ENCODE measurements at places on chromosomes 4 and X.

DNA sequence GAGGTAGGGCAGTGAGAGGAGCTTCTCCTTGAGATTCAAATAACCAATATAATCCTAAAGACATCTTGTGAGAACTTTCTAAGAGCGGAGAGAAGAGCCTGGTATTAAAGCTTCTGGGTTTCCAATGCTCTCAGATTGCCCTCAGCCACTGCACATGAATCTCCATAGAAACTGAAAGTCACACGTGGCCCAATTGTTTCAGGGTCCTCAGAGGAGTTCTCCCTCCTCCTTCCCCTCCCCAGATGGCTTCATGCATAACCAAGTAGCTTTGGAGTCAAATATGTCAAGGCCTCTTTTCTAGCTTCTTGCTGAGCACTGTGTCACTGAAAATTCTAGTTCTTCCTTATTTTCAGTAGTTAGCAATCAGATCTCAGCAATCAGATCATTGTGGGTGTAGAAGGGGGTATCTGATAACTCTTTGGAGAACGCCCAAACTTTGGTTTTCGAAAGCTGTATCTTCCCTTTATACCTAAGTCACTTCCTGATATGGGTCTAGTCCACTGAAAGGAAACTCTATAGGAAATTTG lies 2.2 kb downstream of the BTK start:
- DNase-seq, result no peak

- peak; percentile 30 for DNase-seq
Measured at GRCh38 chr4:76067652-76068286, 6.7 kb upstream of the ART3 start.

- no peak for DNase-seq
Measured at GRCh38 chr4:2363056-2363721, 55.3 kb downstream of the ZFYVE28 start.

DNA sequence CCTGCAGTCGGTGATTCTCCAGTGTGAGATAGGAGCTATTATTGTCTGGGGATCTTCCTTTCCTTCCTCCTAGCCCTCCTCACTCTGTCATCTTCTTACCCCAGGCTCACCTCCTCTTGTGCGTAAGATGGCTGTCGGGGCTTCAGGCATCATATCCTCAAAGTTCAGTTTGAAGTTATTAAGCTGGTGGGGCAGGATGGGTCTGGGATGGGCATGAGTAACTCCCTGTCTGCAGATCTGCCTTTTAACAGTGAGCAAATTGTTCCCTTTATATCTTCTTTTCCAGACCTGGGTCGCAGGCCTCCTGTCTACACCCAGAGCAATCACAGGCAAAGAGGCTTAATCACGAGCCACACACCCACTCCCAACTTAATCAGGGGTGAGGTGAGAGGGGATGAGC lies 900 bp upstream of the MTMR1 start:
- no peak for DNase-seq

DNA sequence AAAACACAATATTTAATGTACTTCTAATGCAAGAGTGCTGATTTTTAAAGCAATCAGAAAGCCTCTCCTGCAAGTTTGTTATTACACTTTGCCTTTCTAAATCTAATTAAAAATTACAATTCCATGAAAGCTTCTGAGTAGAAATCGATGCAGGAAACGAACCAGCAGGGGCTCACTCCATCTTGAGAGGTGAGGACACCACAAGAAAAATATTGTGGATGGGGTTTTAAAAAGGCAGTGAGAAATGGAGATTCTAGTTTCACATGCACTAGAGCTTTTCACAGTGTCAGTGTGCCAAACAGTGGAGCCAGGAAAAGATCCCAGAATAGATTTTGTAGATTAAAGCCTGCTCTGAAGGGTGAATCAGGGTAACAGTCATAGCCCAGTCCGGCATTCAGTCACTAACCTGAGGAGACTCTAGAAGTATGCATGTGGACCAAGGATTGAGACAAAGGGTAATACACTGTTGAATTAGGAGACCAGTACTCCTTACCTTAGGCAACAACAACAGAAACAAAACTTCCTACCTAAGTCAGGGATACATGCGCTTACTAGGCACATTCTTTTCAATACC lies 362.3 kb downstream of the NAF1 start:
- DNase-seq, result no peak

DNA sequence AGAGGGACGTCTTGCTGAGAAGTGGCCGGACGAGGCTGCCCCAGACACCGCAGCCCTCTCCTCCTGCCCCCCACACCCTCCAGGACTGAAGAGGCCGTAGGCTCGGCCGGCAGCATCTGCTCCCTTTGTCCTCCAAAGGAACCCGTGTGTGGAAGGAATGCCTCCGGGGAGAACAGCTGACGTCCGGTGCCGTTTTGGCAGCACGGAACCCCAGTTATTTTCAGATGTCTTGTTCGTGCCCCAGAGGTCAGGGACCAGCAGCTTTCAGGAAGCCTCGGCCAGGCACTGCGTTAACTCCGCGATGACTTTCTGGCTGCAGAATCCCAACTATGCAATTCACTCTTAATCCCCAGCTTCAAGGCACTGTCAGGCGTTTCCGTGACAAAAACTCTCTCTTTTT lies 10.9 kb upstream of the PPP2R3B start:
- DNase-seq, result no peak

DNA sequence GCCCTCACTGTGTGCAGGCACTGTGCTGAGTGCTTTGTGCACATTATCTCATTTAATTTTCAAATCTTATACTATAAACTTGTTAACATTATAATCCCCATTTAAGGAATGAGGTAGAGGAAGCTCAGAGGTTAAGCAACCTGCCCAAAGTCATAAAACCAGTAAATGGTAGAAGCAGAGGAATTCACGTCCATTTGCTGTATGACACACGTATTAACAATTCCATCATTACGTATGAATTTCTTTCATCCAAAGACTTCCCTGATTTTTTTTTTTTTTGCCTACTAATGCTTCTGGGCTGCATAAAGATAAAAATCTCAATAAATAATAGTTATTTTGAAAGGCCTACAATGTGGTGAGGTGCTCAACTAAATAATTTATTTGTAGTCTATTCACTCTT lies 64.5 kb upstream of the H2AZ1 start:
- DNase-seq, result no peak

- DNase-seq, result peak; percentile 97
Measured at GRCh38 chr4:74659576-74660411, 134.5 kb downstream of the BTC start.

DNA sequence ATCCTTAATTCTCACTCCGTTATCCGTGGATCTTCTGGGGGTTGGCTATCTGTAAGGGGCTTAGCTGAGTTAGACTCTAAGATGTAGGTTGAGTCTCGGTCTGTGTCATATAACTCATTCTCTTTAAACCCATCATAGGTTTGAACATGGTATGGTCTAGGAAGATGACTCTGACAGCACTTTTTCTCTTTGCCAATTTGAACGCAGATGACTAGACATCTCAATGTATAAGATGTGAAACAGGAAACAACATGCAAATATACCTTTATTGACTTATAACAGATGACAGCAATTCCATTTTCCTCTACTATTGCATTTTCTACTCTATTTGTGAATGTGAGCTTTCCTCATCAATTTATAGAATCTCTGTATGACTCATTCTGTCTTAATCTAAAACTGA lies 634.8 kb upstream of the MAGEB2 start:
- no peak for DNase-seq

DNA sequence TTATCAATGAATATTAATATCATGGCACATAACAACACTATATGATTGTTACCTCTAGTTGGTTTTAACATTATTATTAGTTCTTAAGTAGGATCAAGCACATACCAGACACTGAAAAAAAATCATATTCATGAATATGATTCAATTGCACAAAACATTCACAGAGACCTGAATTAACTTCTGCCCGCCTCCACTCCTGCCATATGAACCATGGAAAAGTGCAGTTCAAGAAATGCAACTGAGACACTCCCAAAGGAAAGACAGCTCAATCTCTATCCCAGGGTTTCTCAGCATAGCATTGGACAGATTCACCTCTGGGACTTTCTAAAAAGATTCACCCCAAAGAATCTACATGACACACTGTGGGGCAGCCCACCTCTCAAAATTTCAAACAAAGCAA lies 103.5 kb upstream of the KCNIP4 start:
- no peak for DNase-seq

- no peak for DNase-seq
Measured at GRCh38 chr4:38982361-38983095, 49.7 kb downstream of the TMEM156 start.

- DNase-seq, result no peak
Measured at GRCh38 chr4:61440321-61440720, 240.2 kb downstream of the ADGRL3 start.

DNA sequence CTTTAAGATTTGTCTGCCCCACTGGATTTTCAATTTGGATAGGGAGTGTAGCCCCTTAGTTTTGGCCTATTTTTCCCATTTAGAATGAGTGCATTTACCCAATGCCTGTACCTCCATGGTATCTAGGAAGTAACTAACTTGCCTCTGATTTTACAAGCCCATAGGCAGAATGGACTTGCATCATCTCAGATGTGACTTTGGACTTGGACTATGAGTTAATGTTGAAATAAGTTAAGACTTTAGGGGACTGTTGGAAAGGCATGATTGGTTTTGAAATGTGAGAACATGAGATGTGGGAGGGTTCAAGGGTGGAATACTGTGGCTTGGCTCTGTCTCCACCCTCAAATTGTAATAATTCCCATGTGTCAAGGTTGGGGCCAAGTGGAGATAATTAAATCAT lies 2480.2 kb downstream of the PCDH7 start:
- no peak for DNase-seq

- no peak for DNase-seq
Measured at GRCh38 chr4:101419336-101420135, 72.2 kb upstream of the PPP3CA start.

- DNase-seq, result no peak
Measured at GRCh38 chrX:155028877-155029291, 2.2 kb downstream of the FUNDC2 start.

DNA sequence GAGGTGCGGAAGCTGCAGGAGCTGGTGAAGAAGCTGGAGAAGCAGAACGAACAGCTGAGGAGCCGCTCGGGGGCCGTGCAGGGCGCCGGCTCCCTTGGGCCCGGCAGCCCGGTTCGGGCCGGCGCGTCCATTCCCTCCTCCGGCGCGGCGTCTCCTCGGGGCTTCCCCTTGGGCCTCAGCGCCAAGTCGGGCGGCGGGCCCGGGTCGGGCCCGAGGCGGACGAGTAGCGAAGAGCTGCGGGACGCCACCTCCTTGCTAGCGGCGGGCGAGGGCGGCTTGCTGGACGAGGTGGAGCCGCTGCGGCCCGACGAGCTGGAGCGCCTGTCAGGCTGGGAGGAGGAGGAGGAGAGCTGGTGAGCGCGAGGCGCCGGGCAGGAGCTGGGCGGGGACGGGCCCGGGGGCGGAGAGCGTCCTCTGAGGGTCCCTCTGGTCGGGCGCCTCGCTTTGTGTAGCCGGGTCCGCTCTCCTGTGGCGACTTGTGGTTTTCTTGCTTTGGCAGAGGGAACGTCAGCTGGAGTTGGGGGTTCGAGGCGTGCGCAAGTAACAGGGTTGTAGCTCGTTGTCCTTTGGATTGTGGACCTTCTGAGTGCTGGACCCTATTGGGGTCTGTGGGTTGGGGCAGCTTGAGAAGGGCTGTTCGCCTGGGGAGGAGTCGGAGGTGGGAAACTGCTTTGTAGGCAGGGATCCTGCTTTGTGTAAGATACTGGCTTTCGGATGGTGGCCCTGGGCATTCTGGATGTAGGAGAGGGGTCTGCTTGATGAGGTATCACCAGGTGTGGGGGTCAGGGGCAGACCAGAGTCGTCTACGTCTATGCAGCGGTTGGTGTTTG lies 662 bp downstream of the SLAIN2 start:
- no peak for DNase-seq

DNA sequence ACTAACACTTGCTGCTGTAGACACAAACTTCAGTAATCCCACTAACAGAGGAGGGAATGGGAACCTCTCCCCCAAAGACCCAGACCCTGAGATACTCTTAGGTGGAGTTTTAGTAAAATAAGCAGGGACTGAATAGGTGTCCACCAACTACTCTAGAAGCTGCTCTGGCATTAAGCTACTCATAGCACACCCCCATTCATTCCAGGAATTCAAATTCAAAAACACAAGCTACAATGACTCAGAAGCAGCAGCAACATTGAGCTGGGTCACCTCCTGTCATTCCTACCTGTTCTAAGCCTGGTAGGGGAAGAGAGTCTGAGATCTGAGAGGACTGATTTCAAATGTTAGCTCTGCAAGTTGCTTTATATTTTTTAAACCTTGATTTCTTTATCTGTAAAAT lies 135.4 kb upstream of the FRMPD4 start:
- DNase-seq, result no peak

GRCh38 chr4:44761306-44761705 lies 35.0 kb upstream of the GNPDA2 start:
- no peak for DNase-seq

DNA sequence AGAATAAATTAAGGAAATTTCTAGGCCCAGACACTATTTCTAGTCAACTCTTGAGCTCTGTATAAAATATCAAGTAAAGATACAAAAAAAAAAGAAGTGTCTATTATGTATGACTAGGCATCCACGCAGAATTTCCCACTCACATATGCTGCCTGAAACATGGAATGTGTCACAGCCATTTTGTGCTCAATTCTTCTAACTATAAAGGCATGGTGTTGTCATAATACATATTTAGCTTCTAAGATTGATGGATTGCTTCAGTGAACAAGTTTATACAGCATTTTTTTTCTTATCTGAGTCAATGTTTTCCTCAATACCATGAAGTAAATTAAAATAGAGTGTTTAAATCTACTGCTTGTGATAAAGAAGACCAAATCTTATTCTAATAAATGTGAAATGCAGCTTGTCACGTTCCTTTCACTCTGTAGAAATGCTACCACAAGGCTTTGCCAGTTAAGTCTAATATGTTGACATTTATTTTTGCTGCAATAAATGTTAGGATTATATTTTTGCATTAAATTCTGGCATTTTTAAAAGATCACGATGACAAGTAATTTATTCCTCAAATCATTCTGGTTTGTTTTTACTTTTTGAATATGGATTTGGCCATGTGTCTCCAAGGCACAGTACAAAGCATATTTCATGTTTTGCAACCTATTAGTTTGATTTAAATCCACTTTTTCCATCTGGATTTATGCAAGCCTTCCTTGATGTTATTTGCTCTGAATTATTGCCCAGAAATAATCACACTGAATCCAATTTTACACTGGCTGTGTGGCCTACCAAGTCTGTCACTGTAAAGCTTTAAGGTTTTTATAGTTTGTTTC lies 1829.0 kb upstream of the PCDH7 start:
- DNase-seq, result no peak

GRCh38 chr4:7007944-7008343 lies 35.2 kb upstream of the TADA2B start:
- DNase-seq, result no peak

DNA sequence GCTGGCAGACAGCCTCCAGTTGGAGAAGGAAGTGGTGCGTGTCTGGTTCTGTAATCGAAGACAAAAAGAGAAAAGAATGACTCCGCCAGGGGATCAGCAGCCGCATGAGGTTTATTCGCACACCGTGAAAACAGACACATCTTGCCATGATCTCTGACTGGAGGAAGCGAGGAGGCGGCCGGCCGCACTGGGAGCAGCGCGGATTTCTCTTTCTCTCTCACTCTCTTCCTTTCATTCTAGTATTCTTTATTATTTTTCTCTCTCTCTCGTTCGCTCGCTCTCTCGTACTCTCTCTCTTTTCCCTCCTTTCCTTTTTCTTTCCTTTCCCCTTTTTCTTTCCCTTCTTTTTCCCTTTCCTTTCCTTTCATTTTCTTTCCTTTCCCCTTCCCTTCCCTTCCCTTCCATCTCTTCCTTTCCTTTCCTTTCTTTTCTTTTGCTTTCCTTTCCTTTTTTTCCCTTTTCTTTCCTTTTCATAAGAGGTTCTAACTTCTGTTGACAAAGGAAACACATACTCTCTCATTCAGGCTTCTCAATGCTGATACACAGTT lies 1.2 kb downstream of the POU3F4 start:
- DNase-seq, result no peak

Measured in HS-5 (cell line).